ENCODE measurements at places on chromosomes 5 and 9.
A peak's percentile ranks its signal among the peaks of the same experiment; 100 is the strongest.

DNA sequence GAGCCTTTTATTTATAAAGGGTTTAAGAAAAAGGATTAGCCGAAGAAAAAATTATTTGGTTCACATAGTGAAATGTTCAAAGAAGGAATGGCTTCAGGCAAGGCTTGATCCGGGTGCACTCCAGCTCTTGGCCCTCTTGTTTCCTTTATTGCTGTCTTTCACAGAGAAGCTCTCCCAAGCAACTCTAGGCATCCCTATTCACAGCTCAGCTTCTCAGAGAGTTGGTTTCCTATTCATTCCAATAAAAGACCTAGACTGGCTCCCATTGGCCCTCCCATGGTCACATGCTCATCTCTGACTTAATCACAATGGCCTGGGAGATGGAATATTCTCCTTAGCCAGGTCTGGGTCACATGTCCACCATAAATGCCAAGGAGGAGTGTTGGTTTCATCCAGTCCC lies 9.4 kb upstream of the FGFR4 start:
- DNase-seq: no peak

- DNase-seq: no peak
Observed at GRCh38 chr9:96556701-96557461, 62.8 kb downstream of the CDC14B start.

- DNase-seq: no peak
Observed at GRCh38 chr5:73301208-73301901, 128.4 kb downstream of the TMEM174 start.

DNA sequence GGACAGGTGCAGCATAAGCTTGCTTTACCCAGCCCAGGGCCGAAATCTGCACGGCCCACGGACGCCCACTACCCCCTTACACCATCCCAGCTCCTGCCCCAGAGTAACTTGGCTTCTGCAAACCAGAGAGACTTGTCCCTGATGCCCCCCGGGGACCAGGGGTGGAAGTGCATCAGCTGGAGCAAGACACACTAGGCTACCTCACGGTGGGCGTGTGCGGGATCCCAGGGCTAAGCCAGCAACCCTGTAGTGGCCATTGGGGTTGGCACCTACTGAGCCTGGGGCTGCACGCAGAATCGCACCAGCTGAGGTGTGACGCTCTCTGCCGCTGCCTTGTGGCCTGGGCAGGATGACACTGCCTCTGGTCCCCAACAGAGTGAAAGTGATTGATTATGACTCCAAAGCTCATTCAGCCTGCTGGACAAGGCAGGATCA lies 6.1 kb upstream of the ZNF79 start:
- DNase-seq: peak; percentile 44

- DNase-seq: no peak
Observed at GRCh38 chr9:113606510-113606909, 143.0 kb downstream of the RGS3 start.

- no peak for DNase-seq
Observed at GRCh38 chr9:10112070-10112469, 500.7 kb downstream of the PTPRD start.

GRCh38 chr5:173573126-173573960 lies 43.1 kb downstream of the BOD1 start:
- DNase-seq: peak; percentile 50

DNA sequence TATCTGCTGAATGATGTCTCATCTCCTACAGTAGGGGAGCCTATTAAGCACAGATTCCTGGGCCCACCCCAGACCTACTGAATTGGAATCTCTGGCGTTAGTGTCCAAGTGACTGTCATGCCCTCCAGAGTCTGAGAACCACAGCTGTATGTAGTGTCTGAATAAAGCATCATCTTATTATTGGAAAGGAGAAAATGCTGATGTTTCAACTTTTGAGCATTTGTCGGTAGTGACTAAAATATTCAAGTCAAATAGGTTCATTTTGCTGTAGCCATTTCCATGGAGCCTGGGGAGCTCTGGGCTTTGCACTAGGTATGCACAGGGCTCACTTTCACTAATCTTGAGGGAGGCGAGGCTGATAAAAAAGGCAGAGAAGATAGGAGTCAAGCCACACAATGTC lies 4.8 kb upstream of the PPARGC1B start:
- DNase-seq: no peak

- DNase-seq: peak; percentile 21
Observed at GRCh38 chr5:139670369-139671095, 22.4 kb downstream of the CXXC5 start.

DNA sequence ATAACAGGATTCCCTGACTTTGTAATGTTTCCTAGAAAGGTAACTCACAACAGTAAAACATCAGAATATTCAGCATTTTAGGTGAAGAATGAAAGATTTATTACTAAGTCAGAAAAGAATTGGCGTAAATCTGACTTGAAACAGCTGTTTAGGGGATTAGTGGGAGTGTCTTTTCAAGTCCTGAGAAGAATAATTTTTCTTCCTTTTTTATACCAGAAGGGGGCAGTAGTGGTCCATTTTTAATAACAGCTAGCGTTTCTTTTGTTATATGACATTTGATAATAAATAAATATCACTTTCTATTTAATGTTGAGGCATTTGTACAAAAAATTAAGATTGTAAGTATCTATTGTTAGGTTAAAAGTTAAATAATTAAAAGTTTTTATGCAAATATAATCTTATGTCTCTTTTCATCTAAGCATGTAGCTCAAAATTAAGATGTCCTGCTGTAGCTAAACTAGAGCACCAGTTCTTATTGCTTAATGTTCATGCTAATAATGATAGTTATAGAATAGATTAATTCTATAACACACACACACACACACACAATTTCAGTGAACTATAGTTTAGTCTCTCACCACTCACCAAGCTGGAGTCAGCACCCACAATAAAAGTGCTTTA lies 258.7 kb upstream of the ARRDC3 start:
- DNase-seq: peak; percentile 25

DNA sequence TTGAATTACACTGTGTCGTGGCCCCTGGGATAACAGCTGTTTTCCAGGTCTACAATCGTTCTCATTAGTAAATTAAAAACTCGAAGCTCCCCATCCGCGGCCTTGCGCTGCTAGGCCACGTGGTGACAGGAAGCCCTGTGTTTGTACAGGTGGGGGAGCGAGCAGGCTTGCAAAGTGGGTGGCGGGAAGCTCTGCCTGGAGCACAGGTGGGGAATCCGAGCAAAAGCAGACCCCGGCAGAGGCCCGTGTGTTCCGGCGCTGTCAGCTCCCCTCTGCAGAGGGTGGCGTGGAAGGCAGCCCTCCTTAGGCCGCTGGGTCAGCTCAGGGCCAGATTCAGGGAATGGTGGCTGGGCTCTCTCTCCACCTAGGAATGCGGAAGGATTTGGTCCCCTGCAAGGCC lies 59.5 kb upstream of the ERCC6L2 start:
- DNase-seq: no peak

DNA sequence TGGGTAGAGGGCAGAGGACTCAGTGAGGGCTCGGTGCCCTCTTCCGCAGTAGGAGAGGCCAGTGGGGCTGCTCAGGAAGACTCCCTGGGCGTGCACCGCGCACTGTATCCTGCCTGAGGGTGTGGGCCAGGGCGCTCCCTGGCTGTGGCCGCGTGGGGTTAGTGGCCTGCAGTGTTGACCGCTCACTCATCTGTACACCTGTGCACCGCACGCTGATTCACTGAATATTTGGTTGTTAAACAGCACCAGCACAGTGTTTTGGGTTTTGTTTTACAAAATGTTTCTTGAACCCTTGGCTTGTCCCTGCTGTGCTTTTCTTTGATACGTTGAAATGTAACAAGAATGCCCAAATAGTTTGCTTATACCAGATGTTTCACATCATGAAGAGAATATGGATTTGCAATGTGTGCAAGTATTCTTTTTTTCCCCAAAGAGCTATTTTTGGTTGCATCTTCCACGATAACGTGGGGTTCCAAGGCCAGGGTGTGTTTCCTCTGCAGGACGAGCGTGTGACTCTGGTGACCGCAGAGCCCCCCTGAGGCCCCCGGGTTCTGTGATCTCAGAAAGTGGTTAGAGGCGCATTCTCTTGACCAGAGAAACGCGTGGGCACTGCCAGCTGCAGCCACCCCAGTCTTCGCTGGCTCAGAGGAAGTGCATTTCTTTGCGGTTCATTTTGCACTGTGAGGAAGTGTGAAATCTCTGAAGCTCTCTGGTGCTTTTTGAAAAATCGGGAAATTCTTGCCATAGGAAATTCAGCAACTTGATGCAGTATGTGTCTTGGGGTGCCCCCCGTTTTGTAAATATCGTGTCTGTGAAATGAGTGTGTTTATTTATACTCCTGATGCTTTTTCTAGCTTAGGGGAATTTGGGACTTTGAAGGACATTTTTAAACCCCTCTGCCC lies 46.9 kb downstream of the AHRR start:
- peak; percentile 9 for DNase-seq

DNA sequence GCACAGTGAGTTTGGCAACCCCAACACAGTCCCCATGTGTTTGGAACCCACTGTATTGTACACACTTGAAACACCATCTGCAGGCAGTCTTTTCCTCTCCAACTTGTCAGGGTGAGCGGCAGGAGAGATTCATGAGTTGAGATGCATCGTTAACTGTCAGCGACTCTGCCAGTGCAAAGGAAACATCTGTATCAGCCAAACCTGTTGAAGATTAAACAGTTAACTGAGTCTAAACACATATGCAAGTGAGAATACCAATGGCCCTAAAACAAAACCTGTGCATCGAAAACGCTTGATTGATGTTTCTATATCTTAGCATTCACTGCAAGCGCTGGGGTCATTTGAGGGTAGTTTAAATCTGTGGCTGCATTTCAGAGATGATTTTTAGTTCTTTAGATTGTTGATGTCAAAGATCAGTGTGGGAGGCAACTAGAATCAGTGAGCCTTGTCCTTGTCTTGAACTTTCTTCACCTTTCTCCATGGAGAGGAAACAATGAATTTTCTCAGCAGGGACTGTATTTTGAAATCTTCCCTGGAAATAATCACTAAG lies 41.3 kb upstream of the PAM start:
- no peak for DNase-seq
